ENCODE measurements at places on chromosomes 3 and 15.
A peak's percentile ranks its signal among the peaks of the same experiment; 100 is the strongest.

DNA sequence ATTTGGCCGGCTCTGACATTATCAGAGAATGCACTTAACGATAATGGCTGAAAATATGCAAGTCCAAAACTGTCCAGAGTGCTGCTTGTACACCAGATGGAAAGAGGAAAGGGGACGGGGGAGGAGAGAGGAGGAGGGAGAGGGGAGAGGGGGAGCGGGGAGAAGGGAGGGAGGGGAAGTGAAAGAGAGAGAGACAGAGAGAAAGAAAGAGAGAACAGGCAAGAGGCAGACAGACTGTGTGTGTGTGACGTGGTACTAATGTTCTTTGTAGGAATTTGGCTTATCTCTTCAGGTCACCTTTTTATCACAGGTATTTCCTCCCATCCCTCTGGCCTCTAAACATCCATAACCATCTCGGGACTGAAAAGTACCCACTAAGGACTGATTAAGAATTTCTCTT lies 75.1 kb upstream of the LMOD3 start:
- DNase-seq: no peak

GRCh38 chr15:31337352-31338031 lies 10.9 kb downstream of the KLF13 start:
- peak; percentile 10 for DNase-seq

DNA sequence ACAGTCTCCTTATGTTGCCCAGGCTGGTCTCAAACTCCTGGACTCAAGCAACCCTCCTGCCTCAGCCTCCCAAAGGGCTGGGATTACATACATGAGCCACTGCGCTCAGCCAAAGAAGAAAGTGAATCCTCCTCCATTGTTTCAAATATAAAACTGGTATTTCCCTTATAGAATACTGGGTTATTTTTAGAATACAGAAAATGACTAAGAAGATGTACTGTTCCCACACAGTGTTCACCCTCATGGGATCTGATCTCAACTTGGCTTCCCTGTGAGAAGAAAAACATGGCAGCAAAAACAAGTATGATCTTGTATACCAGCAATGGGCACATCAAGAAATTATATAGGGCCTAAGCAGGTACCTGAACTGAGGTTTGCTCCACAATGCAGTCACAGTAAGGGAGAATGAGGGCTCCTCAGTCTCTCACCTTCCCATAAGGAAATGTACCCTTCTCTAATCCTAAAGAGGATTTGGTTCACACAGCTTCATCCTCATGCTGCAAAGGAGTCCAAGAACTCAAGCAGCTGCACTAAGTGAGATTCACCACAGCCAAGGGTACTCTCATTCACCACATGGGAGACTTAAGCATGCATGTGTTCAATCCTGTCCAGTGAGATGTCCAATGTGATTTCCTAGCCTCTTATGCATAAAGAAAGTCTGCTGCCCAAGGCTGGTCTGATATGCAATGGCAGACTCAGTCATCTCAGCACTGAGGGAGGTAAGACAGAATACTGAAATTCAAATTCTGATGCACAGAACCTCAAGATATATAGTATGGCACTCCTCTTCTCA lies 25.8 kb downstream of the USP4 start:
- peak; percentile 68 for DNase-seq

GRCh38 chr3:62413687-62414086 lies 40.3 kb upstream of the FEZF2 start:
- DNase-seq: no peak

DNA sequence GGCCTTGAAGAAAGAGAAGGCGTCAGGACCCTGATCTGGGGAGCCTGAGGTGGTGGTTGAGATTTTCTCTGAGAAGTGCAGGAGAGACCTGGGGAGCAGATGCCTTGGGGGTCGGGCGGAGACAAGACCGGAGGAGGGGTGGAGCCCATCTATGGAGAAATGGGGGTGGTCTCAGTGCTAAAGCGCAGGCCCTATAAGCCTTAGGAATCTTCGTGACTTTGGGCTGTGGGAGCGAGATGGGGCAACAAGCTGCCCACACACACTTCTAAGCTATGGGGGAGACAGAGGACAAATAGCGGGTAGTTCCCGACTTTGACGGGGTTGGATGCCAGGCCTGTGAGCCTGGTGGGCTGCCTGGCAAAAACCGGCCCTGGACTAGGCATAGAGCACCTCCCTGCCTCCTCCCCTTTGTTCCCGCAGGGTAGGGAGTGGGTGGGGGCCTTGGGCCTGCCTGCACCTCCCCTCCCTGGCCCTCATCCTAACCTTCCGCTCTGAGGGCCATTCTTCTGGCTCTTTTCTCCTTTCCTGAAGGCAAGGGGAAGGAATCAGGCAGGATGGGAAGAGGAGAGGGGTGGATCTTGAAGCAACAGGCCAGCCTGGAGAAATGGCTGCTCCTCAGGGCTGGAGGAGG lies 880 bp downstream of the NISCH start:
- DNase-seq: peak; percentile 94

DNA sequence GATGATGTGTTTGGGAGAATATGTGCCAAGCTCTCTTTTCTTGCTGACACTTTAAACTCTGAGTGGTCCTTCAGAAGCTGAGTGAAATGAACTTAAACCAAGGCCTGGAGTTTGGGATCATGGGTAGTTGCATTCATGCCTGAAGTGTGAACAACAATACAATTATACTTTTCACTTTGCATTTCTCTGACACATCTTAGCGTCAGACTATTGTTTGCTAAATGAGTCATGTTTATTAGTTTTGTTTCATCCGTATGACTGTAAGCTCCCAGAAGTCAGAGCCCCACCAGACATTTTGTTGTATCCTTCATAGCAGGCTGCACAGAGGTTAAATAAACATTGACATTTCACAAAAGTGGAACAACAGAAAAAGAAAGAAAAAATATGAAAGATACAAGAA lies 542.6 kb downstream of the TUSC7 start:
- peak; percentile 10 for DNase-seq

GRCh38 chr3:186386883-186387560 lies 25.0 kb upstream of the DGKG start:
- DNase-seq: no peak

GRCh38 chr3:142645236-142645793 lies 49.1 kb downstream of the PLS1 start:
- peak; percentile 13 for DNase-seq

DNA sequence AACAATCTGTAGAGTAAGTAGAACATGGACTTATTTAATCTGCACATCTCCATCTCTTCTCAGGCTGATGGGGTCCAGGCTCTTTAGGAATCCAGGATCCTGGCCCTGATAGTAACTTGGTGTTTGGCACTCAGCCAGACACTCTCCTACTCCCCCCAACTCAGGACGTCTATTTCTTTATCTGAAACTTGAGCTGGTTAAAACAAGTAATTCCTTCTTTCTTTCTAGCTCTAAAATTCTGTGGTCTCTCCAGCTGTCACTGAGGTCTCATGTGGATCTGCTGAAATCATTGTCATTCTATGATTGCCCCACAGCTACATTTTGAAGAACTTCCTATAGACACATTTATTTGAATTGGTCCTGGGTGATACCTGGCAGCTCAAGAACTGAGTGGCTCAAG lies 59.0 kb downstream of the TP63 start:
- DNase-seq: no peak

GRCh38 chr3:87732294-87732693 lies 326.5 kb downstream of the CGGBP1 start:
- no peak for DNase-seq

GRCh38 chr3:181326637-181327223 lies 337.2 kb upstream of the DNAJC19 start:
- DNase-seq: peak; percentile 41

- no peak for DNase-seq
These were observed 47.9 kb upstream of the SYNM start for GRCh38 chr15:99057020-99057419.

GRCh38 chr3:128849911-128850455 lies 29.4 kb upstream of the ACAD9 start:
- no peak for DNase-seq

All from osteoblast (primary cell).